ENCODE measurements at places on chromosomes 3 and 15.

- no peak for DNase-seq
Measured at GRCh38 chr3:126731044-126731443, 27.0 kb downstream of the CHCHD6 start.

GRCh38 chr3:143529018-143529478 is 319.2 kb downstream of the SLC9A9 start:
- peak; percentile 52 for DNase-seq

- DNase-seq, result no peak
Measured at GRCh38 chr3:27503526-27503925, 19.3 kb upstream of the SLC4A7 start.

DNA sequence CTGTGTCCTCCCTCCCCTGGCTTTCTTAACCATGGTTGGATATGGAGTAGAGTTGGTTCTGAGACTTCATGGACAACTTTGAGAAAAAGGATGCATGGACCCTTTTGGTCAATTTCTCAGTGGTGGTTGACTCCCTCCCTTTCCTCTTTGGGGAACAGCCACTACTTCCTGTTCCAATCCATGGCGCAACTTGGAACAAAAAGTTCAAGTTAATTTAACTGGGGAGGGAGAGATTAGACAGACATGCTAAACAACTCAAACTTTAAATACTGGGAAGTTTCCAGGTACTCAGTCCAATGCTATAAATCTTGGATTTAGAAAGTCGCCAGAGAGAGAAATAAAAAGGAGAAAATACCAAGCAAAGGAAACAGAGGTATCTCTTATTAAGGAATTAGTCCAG is 202.2 kb downstream of the PDZRN3 start:
- DNase-seq, result peak; percentile 57

DNA sequence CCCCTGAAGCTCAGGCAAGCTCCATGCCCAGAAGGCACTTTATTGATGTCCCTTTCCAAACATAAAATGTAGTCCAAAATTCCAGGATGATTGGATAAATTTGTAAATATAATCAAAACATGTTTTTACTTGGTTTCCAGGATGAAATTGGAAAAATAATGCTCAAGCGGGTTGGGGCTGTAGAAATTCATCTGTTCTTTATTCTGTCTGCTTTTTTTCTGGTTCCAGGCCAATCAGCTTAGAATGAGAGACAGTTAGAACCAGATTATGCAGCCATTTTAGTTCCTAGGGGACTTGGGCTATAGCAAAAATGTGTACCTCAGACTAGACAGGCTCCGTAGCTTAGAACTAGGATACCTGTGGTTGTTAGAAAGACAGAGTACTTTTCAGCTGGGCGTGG is 450.8 kb downstream of the MCTP2 start:
- DNase-seq, result no peak

- DNase-seq, result no peak
Measured at GRCh38 chr15:38758043-38758442, 193.4 kb upstream of the RASGRP1 start.

DNA sequence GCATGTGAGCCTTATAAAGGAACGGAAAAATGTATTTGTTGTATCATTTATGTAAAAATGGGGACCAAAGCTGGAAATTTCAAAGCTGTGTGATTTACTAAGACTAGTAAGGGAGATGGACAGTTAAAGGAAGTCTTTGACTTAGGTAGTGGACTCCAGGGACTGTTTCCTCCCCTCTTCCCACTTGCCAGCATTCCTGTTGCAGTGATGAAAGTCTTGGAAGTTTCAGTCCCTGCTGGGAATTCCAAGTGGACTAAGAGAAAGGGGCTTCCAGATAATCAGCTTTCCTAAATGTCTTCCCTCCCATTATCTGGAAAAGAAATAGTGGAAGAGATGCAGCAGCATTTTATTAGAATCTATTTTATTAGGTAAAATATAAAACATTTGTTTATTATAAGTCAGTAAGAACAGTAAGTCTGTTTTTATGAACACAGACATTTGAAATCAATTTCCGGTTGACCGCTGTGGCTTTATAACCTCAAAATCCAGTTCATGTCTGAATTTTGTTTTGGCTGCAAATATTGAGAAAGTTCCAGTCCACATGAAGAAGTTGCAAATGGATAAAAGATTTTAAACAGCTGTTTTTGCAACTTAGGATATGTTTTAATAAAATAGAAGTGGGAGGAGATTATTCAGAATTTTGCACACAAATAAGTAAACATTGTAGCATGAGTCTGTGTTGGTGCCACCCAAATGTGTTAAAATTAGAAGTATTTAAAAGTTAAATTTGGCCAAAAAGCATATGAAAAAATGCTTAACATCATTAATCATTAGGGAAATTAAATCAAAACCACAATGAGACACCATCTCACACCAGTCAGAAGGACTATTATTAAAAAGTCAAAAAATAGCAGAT is 141.8 kb downstream of the IL20RB start:
- no peak for DNase-seq

DNA sequence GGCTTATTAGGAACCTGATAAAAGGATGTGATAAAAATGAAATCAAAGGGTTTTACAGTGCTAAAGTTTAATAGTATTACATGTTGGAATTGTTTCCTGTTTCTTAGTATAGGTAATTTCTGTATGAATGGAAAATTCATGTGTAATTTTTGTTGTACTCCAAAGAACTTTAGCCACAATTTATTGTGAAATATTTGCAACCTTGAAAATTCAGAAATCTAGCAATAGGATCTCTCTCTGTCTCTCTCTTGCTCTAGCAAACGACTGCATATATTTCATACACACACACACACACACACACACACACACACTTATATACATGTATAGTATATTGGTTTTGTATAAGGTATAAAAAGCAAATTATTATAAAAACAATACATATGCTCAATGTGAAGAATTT is 59.6 kb downstream of the PIAS1 start:
- DNase-seq, result no peak

Data from right lung (tissue), 10 donors.